ENCODE measurements at places on chromosomes 7 and 10.

DNA sequence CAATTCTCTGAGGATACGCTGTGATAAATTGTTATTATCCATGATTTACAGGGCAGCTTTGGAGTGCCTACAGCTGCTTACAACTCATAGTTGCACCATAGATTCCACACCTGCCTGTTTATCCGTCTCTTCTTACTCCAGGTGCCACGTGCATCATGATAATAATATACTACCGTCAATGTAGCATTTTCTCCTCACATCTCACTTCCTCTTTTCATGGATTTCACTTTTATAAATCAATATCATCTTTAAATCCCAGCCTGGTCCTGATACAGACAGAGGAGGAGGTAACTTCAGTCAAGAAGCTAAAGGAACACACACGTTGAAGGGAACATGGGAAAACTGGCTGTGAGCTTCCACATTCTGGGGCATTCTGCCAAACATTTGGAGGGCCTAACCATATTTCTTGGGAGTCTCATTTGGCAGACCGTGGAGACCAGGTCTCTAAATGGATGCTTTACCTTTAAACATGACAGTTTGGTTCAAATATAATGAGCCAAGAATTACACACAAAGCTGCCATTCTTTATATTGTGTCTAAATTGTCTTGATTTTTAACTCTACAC, 2.4 kb downstream of the CH25H start:
- no peak for DNase-seq

DNA sequence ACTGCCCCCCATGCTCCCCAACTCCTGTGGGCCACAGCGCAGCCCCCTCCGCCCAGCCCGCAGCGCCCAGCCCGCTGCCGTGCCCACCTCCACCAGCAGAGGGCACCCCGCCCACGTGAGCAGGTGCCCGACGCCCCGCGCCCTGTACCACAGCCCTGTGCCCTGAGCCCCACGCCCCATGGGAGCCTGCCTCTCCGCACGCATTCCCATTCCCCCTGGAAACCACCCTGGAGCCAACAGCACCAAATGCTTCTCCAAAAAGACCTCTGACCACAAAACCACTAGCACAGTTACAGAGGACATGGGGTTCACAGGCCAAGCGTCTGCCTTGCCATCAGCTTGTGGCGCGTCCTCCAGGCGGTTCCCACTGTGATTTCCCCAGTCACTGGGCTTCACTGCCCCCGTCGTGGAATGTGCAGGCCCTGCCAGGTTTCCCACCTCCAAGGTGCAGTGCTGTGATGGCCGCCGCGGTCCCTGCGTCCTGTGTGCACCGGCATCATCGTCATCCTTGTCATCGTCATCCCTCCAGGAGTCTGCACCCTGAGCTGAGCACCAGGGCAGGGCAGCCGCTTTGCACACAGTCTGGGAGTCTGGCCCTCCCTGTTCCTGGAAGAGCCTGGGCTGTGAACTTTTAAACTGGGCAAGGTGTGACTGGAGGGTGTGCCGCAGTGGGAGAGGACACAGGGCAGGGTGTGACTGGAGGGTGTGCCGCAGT, 61.7 kb downstream of the PWWP2B start:
- DNase-seq: peak; percentile 71

- no peak for DNase-seq
These were observed 130.9 kb upstream of the MBL2 start for GRCh38 chr10:52903397-52903938.

- DNase-seq: no peak
These were observed 79.7 kb upstream of the BMPER start for GRCh38 chr7:33825644-33826043.

DNA sequence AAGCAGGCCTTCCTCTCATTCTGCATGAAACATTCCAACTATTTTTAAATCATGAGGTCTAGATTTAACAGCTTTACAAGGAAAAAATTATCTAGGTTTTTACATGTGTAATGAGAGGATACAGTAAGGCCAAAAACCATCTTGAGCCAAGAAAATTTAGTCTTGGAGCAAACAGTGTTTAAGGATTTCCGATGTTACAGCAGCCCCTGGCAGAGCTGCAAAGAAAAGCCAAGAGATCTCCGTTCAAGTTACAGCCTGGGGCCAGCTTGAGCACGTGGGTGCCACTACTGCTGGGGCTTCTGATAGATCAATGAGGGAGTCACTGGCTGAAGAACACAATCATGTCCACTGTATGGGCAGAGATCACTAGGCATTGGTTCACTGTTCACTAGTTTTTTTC, 156.2 kb downstream of the EVX1 start:
- no peak for DNase-seq

DNA sequence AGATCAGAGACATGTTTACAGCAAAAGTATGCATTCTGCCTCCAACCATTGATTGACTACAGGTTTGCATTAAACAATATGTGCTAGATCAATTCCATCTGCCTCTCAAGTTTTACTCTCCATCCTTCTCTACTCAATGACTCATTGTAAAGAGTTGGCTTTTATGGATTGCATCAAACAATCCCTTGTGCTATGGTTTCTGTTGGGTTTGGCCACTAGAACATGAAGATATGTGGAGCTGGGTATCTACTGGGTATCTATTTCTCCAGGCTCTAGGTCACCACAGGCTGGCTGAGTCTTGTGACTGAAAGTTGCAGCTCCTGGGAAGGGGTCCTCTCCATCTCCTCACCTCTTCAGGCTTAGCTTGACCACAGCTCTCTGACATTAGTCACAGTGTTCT, 204.7 kb downstream of the DGKI start:
- DNase-seq: no peak

DNA sequence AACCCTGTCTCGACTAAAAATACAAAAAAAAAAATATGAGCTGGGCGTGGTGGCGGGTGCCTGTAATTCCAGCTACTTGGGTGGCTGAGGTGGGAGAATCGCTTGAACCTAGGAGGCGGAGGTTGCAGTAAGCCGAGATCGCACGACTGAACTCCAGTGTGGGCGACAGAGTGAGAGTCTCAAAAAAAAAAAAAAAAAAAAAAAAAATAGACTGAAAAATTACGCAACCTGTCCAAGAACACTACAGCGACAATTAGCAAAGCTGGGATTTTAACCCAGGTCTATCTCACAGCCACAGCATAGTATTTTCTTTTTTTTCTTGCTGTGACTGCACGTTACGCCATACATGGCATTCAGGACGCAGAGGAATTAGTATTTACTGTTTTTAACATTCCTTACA, 1.1 kb upstream of the RABGEF1 start:
- DNase-seq: no peak

DNA sequence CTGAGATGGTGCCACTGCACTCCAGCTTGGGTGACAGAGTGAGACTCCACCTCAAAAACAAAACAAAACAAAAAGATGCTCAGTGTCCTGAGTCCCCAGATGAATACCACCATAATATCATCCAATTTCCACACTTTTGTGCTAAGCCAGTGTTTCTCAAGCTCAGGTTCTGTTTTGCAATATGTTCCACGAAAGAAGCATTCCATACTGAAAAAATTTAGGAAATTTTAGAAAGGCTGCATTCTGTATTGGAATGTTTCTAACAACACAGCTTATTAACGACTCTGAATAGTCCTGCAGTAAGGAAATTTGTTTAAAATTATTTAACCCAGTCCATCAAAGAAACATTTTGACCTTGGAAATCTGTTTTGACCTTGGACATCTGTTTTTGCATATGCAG, 142.4 kb downstream of the EPC1 start:
- no peak for DNase-seq

Measured in astrocyte of the hippocampus (primary cell).